ENCODE measurements at places on chromosomes 4 and X. TPM values are rescaled to one million over a fixed set of nuclear protein-coding genes. Genes with fewer than 3 reads are reported as not detected.

- DNase-seq = no peak
- H3K36me3 ChIP-seq = no peaks in the 10 kb centered on the region
- H3K4me3 ChIP-seq = no peak overlapping the region
- no peaks in the 10 kb centered on the region for H3K4me1 ChIP-seq
- no peaks in the 10 kb centered on the region for H3K27me3 ChIP-seq
Measured at GRCh38 chrX:30973784-30974427, 84.9 kb upstream of the TAB3 start.

DNA sequence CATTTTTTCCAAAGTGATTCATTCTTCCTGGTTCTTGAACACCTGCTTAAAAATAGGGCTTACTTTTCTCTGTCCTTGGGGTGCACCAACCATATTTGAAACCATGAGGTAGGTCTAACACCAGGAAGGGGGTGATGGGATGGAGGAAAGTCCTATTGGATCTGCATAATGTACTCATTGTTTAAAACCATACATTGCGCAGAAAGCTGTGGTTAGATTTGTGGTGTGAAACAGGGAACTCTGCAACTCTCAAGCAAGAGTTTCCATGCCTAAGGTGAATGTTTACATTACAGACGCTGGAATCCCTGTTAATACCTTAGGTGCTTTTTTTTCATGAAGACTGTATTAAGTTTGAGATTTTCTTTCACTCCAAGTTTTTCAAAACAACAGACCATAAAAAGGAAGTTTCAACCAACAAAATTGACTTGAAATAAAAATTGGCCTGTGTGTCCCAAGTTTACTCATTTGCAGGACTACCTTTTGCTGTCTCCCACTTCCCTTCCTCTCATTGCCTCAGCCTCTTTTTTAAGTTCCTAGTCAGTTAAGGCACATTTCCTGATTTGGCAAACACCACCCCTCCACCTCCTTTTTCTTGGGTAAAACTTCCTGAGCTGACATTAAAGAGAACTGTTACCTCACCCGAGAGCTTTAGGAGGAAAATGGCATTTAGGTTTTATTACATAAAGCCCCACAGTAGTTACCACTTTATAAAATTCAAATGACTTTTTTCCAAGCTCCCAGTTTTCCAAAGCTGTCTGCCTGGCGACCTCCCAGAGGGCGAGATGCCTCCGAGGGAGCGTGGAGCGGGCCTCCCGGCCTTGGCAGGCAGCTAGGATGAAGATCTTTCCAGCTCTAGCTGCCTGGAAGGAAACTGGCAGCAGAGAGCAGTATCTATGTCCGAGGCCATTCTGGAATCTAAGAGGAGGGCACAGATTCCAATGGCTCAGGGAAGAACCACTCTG lies 47.9 kb upstream of the RBPJ start:
- H3K27ac ChIP-seq = no peak overlapping the region
- H3K4me3 ChIP-seq = no peak overlapping the region
- no peaks in the 10 kb centered on the region for H3K4me1 ChIP-seq

DNA sequence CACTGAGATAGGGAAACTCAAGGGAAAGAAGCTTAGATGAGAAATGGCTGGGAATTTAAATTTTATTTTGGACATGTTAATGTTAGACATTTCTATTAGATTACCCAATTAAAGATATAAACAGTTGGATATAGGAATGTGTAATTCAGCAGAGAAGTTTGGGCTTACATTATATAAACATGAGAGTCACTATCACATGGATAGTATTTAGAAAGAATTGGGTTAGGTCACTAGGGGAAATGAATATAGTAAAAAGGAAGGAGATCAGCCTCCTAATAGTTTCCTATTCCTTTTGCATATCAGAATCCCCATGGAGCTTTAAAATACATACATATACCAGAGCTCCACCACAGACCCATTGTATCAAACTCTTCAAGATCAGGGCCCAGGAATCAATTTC lies 19.6 kb upstream of the CXCL5 start:
- no peaks in the 10 kb centered on the region for H3K27me3 ChIP-seq
- no peaks in the 10 kb centered on the region for H3K4me1 ChIP-seq
- no peaks in the 10 kb centered on the region for H3K36me3 ChIP-seq
- no peak for DNase-seq

GRCh38 chr4:77146186-77147078 lies 10.6 kb upstream of the CCNG2 start:
- no peaks in the 10 kb centered on the region for H3K36me3 ChIP-seq
- DNase-seq = no peak
- no peaks in the 10 kb centered on the region for H3K27me3 ChIP-seq
- H3K27ac ChIP-seq = no peak overlapping the region
- H3K4me3 ChIP-seq = no peak overlapping the region

Gene TIMP1
- total RNA-seq = 432 TPM

Gene NHSL2
- 1.4 TPM for total RNA-seq

Gene NHS
- 0.12 TPM for total RNA-seq

DNA sequence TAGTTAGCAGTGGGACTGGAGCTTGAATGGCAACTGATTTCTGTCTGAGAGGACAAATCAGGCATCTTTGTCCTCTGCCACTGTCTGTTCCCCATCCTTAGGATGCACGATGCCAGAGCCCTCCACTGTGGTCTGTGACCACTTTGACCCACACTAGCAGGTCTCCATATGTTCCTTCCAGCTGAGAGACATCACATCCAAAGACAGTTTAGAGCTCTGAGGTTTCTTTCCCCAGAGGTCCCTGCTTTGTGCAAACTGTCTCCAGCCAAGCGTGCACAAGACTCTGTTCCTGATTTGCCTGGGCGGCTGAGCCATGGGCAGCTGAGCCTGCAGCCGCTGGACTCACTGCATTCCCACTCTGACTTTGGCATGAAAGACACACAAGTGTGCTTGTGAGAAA lies 98.0 kb downstream of the PTTG2 start:
- no peak overlapping the region for H3K4me3 ChIP-seq
- H3K4me1 ChIP-seq = no peaks in the 10 kb centered on the region
- DNase-seq = no peak

DNA sequence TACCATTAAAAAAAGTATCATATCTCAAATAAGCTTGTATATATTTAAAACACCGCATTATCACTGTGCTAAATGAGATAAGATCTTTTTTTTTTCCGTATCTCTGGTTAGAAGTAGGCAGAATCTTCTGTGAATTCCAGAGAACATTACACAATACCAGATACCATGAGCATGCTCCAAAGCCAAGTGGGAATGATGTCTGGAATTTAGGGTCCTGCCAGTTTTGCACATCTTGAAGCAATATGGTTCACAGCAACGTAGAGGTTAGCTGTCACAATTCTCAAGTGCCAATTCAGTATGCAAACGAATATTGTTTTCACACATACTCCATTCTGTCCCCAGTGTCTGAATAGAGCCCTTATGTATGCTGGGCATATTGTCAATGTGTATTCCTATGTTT lies 127.5 kb upstream of the NEIL3 start:
- H3K4me1 ChIP-seq = no peaks in the 10 kb centered on the region
- DNase-seq = no peak
- H3K27me3 ChIP-seq = no peaks in the 10 kb centered on the region
- H3K4me3 ChIP-seq = no peak overlapping the region
- no peak overlapping the region for H3K27ac ChIP-seq
- H3K36me3 ChIP-seq = no peaks in the 10 kb centered on the region

Gene TEX11
- total RNA-seq = not detected

Gene CCDC120
- 6.4 TPM for total RNA-seq

Gene AFF2
- 0.13 TPM for total RNA-seq

All from right lobe of liver (tissue), 6 donors.